ENCODE measurements at places on chromosomes 2 and 18.

- no peak for DNase-seq
Measured at GRCh38 chr2:5926871-5927512, 234.8 kb downstream of the SOX11 start.

GRCh38 chr18:6949800-6950586, 167.6 kb downstream of the LAMA1 start:
- DNase-seq, result no peak

GRCh38 chr2:151297882-151298281, 8.4 kb upstream of the NMI start:
- DNase-seq, result peak; percentile 11

DNA sequence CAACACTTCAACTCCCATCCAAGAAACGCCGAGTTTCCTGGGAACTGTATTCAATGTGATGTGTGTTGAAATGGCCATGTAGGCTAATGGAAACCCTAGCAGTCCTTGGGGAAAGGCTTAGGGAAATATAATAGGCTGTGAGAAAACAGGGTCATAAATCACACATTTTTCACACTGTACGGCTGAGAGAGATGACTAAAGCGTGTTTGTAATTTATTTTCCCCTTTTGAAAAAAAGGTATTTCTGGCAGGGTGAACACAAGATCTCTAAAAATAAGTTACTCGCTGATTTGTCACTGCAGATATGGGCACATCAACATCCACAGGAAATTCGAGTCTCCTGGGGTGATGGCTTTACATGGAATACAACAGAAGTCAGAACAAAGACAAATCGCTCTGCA, 109.6 kb upstream of the ST6GAL2 start:
- DNase-seq, result no peak

- no peak for DNase-seq
Measured at GRCh38 chr18:75157851-75158250, 51.1 kb downstream of the PTGR3 start.

DNA sequence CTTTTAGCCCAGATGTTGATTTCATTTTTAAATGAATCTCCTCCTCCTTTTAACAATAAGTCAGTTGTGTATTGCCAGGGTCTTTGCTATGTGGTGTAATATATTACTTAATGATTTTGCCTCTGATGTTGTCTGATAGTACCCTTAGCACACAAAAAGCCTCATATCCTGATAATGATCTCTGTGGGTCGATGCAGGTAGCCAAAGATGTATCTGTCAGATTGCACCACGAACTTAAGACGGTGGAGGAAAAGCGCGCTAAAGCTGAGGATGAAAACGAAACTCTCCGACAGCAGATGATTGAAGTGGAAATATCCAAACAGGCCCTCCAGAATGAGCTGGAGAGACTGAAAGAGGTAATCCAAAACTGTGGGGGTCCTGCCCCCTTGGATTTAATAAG, 14.8 kb downstream of the MTCL1 start:
- DNase-seq, result no peak

- no peak for DNase-seq
Measured at GRCh38 chr2:60285626-60286316, 267.7 kb downstream of the BCL11A start.

GRCh38 chr2:119260646-119261492, 37.2 kb downstream of the STEAP3 start:
- peak; percentile 12 for DNase-seq

GRCh38 chr2:101873543-101873942, 118.2 kb upstream of the IL1R2 start:
- no peak for DNase-seq

- peak; percentile 7 for DNase-seq
Measured at GRCh38 chr2:63699549-63699839, 110.7 kb downstream of the MDH1 start.

GRCh38 chr2:86552889-86553288, 10.4 kb downstream of the CHMP3 start:
- DNase-seq, result no peak

DNA sequence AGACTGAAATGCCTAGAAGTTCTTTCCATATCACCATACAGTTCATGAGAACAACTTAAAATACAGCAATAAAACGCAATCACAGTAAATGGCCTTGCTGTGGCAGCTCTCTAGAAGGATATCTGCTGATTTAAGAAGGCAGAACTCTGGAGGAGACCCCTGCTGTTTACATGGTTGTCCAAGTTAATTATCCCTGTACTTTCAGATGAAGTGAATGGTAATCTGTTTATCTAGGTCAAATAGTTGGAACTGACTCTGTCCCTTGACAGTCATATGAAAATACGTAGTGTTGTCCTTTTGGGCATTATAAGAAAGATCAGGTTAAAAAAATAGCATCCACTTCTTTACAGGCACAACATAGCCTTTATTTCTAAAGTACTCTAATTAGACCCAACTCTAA, 115.6 kb downstream of the COLEC12 start:
- no peak for DNase-seq

All from IMR-90 (cell line).